Type B pancreatic cell (in vitro differentiated cells): ENCODE measurements at places on chromosomes 5 and 9. TPM values are rescaled to one million over a fixed set of nuclear protein-coding genes. Genes with fewer than 3 reads are reported as not detected.
A peak's percentile ranks its signal among the peaks of the same experiment; 100 is the strongest.

- peaks cover 13% of the 10 kb centered on the region for H3K27me3 ChIP-seq
- H3K4me3 ChIP-seq, result no peak overlapping the region
- H3K27ac ChIP-seq, result peak overlapping the region; percentile 55
- H3K36me3 ChIP-seq, result no peaks in the 10 kb centered on the region
- H3K4me1 ChIP-seq, result no peaks in the 10 kb centered on the region
Measured at GRCh38 chr5:137370096-137371071, 128.7 kb downstream of the SPOCK1 start.

DNA sequence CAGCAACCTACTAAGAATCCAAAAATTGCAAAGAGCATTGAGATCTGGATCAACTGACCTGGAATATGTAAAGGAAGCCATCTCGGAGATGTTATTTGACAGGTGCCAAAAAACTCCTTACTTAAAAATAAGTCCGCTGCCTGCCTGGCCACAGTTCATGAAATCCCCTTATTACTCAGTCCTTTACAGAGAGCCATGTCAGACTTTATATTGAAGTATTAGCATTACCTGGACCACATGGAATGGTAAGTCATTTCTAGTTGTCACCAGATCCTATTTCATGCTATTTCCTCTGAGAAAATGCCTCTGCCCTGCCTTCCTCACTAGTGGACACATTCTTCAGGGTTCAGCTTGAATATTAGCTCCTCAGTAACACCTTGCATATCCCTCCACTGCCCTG, 115.7 kb downstream of the DEPDC1B start:
- no peak for DNase-seq
- peaks cover 4% of the 10 kb centered on the region for H3K4me1 ChIP-seq
- H3K4me3 ChIP-seq, result no peak overlapping the region
- H3K36me3 ChIP-seq, result no peaks in the 10 kb centered on the region

GRCh38 chr9:107794259-107794658, 304.7 kb upstream of the KLF4 start:
- peaks cover 8% of the 10 kb centered on the region for H3K27me3 ChIP-seq
- no peak for DNase-seq
- no peaks in the 10 kb centered on the region for H3K36me3 ChIP-seq

- H3K4me3 ChIP-seq, result no peak overlapping the region
- H3K27me3 ChIP-seq, result peaks cover 2% of the 10 kb centered on the region
- DNase-seq, result no peak
Measured at GRCh38 chr5:171505473-171506043, 86.1 kb downstream of the FGF18 start.

DNA sequence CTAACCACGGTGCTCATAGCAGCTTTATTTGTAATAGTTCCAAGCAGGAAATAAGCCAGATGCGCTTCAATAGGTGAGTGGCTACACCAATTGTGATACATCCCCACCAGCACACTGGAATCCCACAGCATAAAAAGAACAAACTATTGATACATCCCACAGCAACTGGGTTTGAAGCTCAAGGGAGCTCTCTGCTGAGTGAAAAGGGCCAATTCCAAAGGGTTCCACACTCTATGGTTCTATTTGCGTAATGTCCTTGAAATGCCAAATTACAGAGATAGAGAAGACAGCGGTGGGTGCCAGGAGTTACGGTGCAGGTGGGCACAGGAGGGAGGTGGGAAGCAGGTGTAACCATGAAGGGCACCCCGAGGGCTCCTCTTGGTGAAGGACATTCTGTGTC, 155.3 kb upstream of the PPP1R26 start:
- no peak overlapping the region for H3K27ac ChIP-seq
- no peak overlapping the region for H3K4me3 ChIP-seq
- peaks cover 30% of the 10 kb centered on the region for H3K27me3 ChIP-seq
- H3K36me3 ChIP-seq, result no peaks in the 10 kb centered on the region
- no peak for DNase-seq
- no peaks in the 10 kb centered on the region for H3K4me1 ChIP-seq

The CER1 gene
- total RNA-seq, result 0.38 and 0.99 TPM in 2 replicates

The TCF7 gene
- 6.2 and 11.7 TPM in 2 replicates for total RNA-seq

DNA sequence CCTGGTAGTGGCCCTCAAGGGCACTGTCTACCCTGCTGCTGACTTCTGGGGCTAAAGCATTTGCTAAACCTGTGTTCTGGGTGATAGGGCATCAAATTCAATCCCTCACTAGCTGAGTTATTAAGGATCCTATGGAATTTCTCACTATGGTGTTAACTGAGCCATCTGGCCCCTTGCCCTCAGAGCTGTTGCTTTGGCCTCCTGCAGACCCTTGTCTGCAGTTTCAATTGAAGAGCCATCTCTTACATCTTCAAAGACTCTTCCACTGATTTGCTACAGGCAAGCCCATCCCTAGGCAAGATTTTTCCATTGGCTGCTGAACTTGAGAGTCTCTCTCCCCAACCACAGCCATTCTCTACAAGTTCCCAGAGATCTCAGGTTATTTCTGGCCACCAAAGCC, 418.2 kb downstream of the ZNF608 start:
- H3K27ac ChIP-seq, result no peak overlapping the region
- peaks cover 7% of the 10 kb centered on the region for H3K4me1 ChIP-seq
- peaks cover 3% of the 10 kb centered on the region for H3K27me3 ChIP-seq
- no peak for DNase-seq
- no peak overlapping the region for H3K4me3 ChIP-seq
